ENCODE measurements at places on chromosomes 6 and 20.

- no peak for DNase-seq
Observed at GRCh38 chr20:22577515-22578220, 6.7 kb downstream of the FOXA2 start.

DNA sequence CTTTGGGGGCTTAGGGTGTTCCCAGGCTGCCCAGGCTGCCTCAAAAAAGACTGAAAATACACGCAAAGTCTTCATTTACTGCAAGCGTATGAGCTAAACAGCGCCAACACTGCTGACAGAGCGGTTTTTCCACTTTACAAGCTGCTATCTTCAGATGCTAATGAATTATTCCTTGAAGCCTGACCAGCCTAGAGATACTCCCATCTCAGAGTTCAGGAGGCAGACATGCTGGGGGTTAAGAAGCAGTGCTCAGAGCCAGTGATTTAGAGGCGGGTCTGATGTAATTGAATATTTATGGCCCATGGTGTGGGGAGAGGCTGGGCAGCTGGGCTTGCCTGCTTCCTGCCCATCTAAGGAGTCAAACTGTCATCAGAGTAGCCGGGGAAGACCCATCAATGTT, 241.4 kb downstream of the SLC24A3 start:
- DNase-seq, result no peak

DNA sequence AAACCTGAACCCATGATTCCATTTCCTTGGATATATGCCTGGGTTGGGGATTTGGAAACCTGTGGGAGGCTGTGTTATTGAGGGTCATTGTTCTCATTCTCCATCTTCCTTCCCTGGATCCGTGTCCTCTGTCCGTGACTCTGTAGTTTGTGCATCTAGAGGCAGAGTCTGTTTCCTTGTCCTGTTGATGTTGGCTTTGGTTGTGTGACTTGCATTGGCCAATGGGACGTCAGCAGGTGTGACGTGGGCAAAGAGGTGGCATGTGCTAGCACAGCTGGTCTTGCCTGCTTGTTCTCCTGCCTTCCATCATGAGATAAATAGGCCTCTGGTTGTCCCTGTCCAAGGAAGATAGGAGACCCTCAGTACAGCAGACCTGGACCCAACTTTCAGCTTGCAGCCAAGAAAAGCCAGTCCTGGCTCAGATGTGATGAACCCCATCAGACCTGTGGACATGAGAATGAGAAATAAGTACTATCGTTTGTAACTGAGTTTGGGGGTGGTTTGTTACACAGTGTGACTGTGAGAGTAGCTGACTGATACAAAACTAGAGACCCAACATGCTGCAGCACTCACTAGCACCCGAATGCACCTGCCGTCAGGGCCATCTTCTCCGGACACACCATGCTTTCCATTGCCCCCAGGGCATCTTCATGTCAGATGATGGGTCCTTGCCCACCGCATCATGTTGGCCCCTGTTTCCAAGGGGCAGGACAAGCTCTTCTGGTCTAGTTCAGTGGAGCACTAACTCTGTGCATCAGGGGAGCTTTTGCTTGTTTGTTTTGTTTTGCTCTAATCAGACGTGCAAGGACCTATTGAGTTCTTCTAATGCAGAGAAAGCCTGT, 195.3 kb upstream of the SULF2 start:
- DNase-seq, result no peak

GRCh38 chr20:58557733-58558342, 42.6 kb upstream of the APCDD1L start:
- no peak for DNase-seq

- no peak for DNase-seq
Observed at GRCh38 chr20:24764027-24764793, 184.9 kb upstream of the CST7 start.

GRCh38 chr20:14597206-14597715, 259.8 kb upstream of the FLRT3 start:
- DNase-seq, result peak; percentile 29

GRCh38 chr6:19830171-19830570, 7.0 kb upstream of the ID4 start:
- DNase-seq, result no peak

- no peak for DNase-seq
Observed at GRCh38 chr6:110105296-110105695, 74.2 kb downstream of the WASF1 start.

DNA sequence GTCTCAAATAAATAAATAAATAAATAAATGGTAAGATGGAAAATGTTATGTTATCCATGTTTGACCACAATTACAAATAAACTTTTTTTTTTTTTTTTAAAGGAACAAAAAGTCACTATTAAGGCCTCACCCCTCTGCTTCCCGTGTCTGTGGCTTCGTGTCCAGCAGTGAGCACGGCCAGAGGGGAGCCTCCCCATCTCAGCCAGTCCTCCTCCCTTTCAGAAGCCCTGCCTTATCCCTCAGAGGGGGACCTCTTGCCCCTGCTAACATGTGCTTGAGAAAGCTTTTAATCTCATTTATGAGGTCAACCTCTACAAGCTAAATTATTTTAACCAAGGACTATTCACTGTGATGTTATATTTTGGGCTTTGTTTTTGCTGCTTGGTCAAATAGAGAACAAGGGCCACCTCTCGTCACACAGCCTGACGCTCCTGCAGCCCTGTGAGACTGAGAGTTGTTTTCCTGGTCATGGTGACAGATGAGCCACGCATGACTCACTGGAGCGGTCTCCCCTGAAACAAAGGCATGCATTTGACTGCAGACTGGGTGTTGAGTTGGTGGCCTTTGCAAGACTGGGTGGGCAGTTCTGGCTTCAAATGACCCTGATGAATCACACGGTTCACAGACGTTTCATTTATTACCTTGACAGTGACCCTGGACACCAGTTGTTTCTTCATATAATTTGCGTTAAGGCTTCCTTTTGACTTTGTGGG, 131.8 kb downstream of the TIAM2 start:
- no peak for DNase-seq

GRCh38 chr20:38275815-38276550, 15.4 kb upstream of the KIAA1755 start:
- DNase-seq, result no peak

GRCh38 chr20:44113618-44114376, 73.2 kb downstream of the JPH2 start:
- DNase-seq, result no peak

DNA sequence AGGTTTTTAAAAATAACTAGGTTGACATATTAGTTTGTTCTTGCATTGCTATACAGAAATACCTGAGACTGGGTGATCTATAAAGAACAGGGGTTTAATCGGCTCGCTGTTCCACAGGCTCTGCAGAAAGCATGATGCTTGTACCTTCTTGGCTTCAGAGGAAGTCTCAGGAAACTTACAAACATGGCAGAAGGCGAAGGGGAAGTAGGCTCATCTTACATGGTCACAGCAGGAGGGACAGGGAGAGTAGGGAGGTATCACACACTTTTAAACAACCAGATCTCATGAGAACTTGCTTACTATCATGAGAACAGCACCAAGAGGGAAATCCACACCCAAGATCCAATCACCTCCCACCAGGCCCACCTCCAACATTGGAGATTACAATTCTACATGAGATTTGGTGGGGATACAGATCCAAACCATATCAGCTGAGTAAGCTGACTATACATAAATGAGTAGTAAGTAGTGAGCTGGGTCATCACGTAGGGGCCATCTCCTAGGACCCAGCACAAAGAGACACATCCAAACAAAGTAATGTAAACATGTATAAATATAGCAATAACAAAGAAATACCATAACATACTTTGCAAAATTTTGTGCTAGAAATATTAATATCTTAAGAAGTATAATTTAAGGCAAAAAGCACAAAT, 31.4 kb upstream of the SIRPG start:
- DNase-seq, result no peak

DNA sequence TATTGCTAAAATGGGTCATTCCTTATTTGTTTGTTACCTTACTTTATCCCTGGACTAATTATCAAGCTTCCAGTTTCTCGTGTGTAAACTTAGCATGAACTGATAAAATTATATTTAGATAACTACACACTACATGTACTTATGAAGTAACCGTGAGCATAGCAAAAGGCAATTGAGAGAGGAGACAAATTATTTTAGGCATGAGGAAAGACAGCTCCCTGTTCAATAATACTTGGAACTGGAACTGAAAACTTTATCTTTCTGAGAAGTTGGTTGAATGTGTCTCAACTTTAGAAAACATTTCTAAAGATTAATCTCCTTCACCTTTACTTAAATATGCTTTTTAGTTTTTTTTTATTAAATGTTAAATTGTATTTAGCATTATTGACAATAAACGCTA, 11.4 kb downstream of the CRISP3 start:
- DNase-seq, result no peak

GRCh38 chr6:31355583-31355948, 1.4 kb downstream of the HLA-B start:
- no peak for DNase-seq

DNA sequence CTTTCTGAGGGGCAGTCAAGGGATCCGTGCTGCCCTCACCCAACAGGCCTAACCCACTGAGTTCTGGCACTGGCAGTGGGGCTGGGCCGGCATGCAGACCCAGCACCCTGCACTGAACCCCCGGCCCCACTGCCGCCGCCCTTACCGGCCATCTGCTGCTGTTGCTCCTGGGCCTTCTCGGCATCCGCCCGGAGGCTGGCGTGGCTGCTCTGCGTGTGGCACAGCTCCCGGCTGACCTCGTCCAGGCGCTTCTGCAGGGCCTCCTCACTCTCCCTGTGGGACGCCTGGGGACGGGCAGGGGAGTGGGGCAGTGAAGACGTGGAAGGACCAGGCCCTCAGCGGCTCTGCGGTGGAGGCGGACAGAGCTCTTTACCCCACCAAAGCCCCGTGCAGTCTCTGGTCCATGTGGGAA, 52.4 kb downstream of the RRBP1 start:
- DNase-seq, result no peak
